ENCODE measurements at places on chromosomes 6 and 20.

DNA sequence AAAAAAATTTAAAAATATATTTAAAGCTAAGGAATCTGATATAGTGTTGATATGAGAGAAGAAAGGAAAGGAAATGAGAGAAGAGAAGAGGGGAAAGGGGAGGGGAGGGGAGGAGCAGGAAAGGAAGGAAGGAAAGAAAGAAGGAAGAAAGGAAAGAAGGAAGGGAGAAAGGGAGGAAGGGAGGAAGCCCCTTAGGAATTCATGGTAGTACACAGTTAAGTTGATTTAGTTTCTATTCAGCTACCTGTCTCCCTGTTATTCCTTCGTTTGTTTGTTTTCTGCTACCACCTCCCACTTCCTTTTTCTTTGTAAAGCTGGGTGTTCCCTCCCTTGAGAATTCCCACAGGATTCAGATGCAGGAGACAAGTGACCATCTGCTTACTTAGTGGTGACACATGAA lies 1025.4 kb upstream of the FLRT3 start:
- DNase-seq: no peak

GRCh38 chr20:59150821-59151251 lies 12.8 kb upstream of the ZNF831 start:
- DNase-seq: no peak

DNA sequence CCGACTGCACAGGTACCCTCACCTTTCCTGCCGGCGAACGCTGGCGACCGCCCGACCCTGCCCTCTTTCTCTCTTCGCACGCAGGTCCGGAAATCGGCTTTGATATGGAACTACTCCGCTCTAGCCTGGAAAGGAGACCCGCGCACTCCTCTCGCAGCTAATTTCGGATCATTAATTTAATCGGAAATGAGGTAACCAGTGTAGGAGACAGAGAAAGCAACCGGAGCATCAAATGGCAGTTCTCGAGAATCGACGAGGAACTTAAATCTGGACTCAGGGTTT lies 949 bp upstream of the ATXN1 start:
- DNase-seq: no peak

DNA sequence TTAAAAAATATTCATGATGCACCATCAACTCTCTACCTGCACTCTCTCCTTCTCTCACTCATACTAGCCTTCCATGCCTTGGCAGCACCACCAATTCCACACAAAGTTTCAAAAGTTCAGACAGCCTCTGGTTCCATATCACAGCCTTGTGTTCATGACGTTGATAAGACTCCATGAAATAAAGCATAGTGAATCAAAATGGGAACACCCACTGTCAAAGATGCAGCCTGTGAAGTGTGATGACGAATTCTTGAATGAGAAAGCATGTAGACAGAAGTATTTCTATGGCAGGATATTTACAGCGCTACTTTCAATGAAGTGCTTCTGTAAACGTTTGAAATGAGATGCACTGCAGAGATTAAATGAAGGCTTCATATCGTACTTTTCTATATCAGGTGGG lies 77.3 kb upstream of the FERMT1 start:
- DNase-seq: no peak

GRCh38 chr20:41150664-41151063 lies 13.3 kb downstream of the PLCG1 start:
- no peak for DNase-seq

DNA sequence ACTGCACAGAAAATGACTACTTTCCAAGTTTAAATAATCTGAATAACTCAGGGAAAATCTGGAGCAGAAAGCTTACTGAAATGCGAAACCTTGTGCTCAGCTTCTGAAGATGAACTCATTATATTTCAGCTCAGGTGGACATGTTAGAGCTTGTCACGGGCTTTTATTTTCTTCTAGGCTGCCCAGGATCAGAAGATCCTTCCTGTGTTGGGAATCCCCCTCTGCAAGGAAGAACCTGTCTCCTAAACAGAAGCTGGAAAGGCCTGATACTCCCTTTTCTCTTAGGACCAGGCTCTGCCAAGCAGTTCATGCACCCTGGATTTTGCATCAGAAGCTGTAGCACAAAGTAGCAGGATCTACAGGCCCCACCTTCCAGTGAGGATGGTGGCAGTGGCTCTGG lies 5.1 kb upstream of the SLC2A12 start:
- no peak for DNase-seq
